ENCODE measurements at places on chromosomes 3 and 15.

GRCh38 chr15:64045101-64045435 is 1.2 kb downstream of the DAPK2 start:
- no peak for DNase-seq

DNA sequence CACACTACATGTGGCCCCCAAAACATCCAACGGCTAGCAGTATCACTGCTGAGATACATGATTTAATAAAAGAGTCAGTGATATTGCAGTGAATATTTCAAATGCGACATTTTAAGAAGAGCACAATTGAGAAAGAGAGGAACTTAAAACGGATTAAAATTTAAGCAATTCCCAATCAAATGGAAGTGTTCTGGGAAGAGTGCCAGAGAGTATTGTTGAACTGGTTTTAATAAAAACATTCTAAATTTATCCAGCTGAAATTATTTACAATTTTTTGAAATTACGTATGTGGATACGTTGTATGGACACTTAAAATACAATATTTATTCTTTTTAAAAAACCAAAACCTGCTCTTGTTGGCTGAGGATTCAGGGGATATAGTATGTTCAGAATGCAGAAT is 117.7 kb downstream of the C3orf38 start:
- no peak for DNase-seq

GRCh38 chr15:96867992-96868391 is 537.5 kb downstream of the NR2F2 start:
- DNase-seq: no peak

DNA sequence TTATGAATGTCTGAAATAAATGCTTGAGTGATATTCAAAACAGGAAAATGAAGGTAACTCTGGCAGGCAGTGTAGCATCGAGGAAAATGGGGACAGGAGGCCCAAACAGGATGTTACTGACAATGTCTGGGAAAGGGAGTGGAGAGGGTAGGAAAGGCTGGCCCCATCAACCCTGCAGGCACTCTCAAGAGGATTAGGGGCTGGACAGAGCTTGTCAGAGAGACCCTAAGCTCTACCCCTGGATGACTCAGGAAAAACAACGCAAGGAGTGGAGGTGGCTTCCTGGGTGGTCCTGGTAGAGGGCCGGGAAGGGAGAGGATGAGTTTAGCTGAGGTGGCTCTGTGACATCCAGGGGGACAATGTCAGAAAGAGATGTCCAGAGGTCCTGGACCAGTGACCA is 106.0 kb downstream of the RYK start:
- no peak for DNase-seq

- DNase-seq: no peak
These were observed at the start of gene XIRP1 for GRCh38 chr3:39192490-39193092. Gene XIRP1, minus strand, starts transcription at chr3:39192595. Its CDS starts 3,150 bp downstream, at chr3:39189445.

GRCh38 chr3:138082085-138082991 is 33.1 kb downstream of the DZIP1L start:
- DNase-seq: peak; percentile 34

DNA sequence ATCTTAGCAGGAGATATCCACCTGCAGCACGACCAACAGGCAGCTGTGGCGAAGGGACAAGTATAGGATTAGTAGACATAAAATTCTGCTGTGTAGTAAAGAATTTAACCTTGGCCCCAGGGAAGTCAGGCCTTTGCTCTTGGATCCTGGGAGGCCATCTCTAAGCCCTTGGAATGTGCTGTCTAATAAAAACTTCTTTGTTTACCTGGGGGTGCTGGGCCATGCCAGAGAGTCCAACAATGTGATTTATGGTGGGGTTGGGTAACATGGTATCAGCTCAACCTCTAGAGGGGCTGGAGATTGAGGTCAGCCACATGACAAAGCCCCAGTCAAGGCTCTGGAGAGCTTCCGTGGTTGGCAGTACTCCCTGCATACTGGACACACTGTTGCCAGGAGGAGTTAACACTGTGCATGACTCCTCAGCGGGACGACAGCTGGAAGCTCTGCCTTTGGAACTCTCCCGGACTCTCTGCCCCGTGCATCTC is 52.4 kb downstream of the HEG1 start:
- DNase-seq: no peak

DNA sequence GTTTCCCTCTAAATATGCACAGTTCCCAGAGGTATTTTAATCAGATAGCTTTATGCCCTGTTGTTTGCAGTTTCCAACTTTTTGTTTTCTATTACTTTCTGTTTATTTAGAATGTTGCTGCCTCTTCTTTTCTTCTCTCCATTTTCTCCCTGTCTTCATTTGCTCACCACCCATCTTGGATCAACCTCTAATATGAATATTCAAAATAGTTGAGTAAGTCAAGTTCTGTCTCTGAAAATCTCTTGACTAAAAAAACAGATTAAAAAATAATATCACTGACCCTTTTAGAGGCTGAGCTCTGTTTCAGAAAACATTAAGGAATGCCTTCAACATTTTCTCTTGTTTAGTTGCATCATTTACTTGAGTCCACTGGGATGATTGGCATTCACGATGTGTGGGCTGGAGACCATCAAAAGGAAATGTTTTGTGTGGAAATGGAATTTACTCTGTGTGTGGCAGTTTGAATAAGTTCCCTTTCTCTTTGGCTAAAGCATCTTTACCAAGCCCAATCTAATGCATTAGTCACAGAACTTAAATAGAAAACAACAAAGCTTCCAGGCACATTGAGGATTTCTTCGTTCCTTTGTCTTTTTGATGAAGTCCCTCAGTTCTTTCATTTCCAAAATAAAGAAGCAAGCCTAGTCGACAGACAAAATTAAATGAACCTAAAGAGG is 633.9 kb upstream of the TGFBR2 start:
- no peak for DNase-seq

- no peak for DNase-seq
These were observed 30.2 kb downstream of the ALPK3 start for GRCh38 chr15:84847382-84847781.

DNA sequence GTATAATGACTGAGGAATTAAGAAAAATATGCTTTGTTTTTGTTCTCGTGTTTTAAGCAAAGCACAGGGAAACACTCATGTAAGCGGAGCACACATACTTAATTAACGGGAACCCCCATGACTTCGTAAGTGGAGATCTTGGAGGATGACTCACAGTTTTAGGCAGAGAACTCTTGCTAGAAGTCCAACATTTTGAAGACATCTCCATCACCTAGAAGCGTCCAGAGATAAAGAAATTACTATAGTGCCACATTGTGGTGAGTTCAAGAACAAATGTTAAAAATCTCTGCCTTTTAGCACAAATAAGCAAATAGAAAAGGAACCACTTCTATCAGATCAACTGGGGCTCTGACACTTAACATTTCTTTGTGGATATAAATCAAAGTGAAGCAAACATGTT is 194.1 kb upstream of the ARHGEF26 start:
- DNase-seq: no peak

- DNase-seq: no peak
These were observed 34.5 kb upstream of the MAP3K13 start for GRCh38 chr3:185328324-185329004.

DNA sequence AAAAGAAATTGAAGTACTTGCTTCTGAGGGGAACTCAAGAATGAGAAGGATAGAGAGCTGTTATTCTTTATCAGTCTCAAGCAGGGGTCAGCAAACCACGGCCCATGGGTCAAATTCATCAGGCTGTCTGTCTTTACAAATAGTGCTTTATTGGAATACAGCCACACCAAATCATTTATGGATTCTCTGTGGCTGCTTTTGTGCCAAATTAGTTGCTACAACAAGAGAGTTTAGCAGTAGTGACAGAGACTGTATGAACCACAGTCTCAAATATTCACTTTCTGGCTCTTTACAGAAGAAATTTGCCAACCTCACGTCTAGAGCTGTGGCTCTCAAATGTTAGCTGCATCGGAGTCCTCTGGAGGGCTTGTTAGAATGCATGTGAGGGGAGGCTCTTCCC is 258.0 kb upstream of the RARB start:
- DNase-seq: no peak

DNA sequence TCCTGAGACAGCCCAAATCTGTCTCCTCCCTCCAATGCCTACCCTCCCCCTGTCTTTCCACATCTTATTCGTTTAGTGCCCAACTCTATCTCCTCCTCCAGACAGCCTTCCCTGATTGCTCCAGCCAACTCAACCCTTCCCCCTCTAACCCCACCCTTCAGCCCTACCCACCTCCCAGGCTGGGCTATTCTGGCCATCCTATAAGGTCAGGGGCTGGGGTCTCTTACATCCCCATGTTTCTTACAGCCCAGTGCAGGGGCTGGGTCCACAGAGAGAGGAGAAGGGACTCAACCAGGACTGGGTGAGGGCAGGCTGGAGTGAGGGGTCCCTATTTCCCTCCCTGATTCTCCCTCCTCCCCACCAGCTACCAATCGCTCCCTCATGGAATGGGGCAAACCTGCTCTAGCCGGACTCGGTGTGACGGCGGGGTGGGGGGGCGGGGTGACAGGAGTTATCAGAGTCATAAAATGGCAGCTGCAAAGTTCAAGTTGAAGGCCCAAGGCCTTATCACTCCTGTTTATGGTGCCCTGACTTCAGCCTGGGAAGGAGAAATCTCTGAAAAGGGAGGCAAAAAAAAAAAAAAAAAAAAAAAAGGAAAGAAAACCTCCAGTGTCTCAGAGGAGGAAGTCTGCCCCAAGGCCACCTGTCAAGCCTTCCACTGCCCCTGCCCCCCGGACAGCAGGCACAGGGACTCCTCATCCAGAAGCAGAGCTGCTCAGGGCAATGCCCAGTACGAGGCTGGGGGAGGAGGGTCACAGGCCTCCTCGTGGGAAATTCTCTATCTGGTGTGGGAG is 2.1 kb downstream of the VIPR1 start:
- DNase-seq: no peak

GRCh38 chr15:25242166-25242879 is 196.5 kb downstream of the UBE3A start:
- no peak for DNase-seq

DNA sequence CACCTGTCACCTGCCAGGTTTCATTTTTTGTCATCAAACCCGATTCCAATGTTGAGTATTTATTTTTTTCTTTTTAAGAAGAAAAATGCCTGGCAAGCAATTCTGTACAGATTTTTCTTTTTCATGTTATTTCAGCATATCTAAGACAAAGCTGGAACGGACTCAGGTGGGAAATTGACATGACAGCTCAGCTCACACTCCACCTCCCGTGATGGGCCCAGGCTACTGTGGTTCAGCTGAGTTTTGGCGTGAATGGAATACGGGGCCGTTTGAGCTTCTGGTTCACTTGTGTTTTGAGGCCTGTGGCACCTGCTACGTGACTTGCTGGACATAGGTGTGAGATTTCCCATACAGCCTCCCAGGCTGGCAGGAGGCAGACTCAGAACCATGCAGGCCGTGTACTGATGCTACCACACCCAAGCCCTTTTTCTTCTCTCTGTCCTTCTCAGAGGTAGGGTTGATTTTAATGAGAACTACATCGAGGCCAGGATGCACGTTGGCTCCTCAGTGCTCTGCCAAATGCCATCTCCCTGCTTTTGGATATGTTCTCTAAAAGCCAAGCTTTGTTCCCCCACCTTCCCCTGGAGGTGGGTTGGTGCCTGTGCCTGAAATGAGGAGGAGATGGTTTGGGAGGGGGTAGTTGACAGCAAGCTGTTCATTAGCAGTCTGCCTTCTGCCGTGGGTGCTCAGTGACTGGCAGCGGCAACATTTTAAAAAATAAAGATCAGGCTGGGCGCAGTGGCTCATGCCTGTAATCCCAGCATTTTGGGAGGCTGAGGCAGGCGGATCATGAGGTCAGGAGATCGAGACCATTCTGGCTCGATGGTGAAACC is 48.7 kb downstream of the TRAK1 start:
- no peak for DNase-seq

DNA sequence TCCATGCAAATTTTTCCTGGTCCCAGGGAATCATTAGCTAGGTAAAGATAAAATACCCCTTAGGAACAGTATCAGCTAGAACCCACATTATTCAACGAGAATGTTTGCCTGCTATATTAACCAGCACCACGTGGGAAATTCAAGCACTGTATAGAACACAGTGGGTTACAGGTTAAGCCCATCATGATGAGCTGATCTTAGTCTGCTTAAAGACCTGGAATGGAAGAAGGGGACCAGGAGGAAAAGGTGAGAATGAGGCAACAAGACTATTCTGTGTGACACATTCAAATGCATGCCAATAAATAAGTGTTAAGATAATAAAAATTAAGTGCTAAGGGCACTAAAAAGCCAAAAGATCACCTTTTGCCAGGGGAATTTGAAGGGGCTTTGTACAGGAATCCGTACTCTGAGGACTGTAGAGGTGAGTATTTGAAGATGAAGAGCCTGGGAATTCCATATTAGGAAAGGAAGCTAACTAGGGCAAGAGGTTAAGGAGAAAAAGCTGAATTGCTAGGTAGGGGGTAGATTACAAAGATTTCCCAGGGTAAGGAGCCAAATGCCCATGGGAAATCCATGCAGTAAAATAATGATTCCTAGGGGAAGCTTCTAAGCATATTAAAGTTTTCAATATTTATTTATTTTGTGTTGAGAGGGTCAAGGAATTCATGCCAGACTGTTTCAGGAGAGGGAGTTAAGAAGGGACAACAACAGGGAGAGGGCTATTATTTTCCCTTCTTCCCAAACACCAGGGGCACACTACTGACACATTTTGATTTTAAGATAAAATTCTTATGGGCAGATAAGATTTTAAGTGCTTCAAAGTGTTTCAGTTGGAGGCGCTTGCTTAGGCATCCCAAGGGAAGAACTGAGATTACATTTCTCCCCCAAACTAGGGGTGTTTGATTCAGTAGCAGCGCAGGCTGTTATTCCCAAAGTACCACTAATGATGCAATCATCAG is 2.3 kb upstream of the MED12L start:
- no peak for DNase-seq

DNA sequence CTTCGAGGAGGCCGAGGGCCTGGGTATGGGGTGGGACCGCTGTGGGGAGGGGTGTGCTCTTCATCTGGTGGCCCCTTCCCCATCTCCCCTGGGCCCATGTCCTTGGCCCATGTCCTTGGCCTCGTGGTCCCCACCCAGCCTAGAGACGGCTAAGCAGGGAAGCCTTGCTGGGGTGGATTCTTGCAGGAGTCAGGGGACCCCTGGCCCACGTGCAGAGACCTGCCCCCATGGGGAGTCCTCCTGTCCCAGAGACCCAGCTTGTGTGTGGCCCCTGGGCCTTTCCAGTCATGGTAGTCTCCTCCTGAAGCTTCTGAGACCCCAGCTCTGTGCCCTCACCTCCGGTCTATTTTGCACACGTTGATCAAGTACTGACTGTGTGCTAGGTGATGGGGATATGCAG is 97.4 kb downstream of the TBC1D2B start:
- no peak for DNase-seq

DNA sequence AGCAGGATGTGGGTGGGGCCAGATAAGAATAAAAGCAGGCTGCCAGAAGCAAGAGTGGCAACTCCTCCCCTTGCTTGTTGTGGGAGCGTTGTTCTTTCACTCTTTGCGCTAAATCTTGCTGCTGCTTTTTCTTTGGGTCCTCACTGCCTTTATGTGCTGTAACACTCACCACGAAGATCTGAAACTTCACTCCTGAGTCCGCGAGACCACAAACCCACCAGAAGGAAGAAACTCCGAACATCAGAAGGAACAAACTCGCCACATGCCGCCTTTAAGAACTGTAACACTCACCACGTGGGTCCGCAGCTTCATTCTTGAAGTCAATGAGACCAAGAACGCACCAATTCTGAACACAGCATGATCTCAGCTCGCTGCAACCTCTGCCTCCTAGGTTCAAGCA is 72.9 kb downstream of the IL12A start:
- no peak for DNase-seq

Measured in activated CD4-positive, alpha-beta T cell treated with anti-CD3 and anti-CD28 coated beads, Interleukin-2, Interleukin-4, amounts not matched to agents 100 ng/mL and 50 ng/mL, durations not matched to agents 16 hours and 8 hours (primary cell).